Fibroblast of skin of scalp (primary cell): ENCODE measurements at places on chromosomes 6 and 20.
A peak's percentile ranks its signal among the peaks of the same experiment; 100 is the strongest.

GRCh38 chr20:11302436-11302835 is 615.3 kb upstream of the BTBD3 start:
- peak; percentile 33 for DNase-seq

DNA sequence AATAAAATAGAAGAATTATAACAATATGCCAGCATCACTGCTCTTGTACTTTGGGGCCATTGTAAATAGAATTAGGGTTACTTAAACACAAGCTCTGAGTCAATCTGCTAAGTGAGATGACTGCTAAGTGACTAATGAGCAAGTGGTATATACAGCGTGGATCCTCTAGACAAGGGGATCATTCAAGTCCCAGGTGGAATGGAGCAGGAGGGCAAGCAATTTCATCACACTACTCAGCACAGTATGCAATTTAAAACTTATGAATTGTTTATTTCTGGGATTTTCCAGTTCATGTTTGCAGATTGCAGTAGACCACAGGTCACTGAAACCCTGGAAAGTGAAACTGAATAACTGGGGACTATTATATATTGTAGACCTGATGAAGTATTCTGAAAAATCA is 235.3 kb downstream of the BTBD3 start:
- no peak for DNase-seq

GRCh38 chr6:125749865-125750691 is 646 bp downstream of the HEY2 start:
- DNase-seq: no peak

GRCh38 chr6:146177785-146178184 is 148.9 kb downstream of the GRM1 start:
- no peak for DNase-seq

DNA sequence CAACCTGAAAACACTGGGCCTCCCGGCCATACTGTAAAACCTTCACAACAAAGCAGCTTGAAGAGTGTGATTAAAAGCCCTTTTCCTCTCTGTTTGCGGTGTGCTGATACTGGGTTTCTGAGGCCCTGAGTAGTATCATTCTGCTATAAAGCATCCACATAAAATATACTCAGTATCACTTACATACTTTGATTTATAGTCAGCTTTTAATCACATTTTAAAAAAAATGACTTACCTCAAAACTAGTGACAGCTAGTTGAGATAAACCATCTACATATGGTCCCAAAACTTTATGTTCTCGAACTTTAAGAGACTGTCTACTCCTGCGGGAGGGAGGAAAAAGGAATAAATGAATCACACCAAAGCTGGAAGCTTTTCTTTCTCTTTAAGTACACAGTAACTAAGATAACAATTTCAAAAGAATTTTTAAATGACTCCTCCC is 135.7 kb downstream of the KIF13A start:
- peak; percentile 68 for DNase-seq

- no peak for DNase-seq
Measured at GRCh38 chr6:14877758-14878157, 368.1 kb upstream of the JARID2 start.

- no peak for DNase-seq
Measured at GRCh38 chr6:118999494-119000040, 64.6 kb upstream of the MCM9 start.

- DNase-seq: no peak
Measured at GRCh38 chr20:53792946-53793536, 199.4 kb upstream of the ZNF217 start.

- no peak for DNase-seq
Measured at GRCh38 chr6:117629119-117629660, 26.9 kb upstream of the GOPC start.

GRCh38 chr6:33926451-33926850 is 122.6 kb upstream of the MLN start:
- peak; percentile 11 for DNase-seq

GRCh38 chr6:39553860-39554802 is 171.1 kb downstream of the KIF6 start:
- peak; percentile 89 for DNase-seq

DNA sequence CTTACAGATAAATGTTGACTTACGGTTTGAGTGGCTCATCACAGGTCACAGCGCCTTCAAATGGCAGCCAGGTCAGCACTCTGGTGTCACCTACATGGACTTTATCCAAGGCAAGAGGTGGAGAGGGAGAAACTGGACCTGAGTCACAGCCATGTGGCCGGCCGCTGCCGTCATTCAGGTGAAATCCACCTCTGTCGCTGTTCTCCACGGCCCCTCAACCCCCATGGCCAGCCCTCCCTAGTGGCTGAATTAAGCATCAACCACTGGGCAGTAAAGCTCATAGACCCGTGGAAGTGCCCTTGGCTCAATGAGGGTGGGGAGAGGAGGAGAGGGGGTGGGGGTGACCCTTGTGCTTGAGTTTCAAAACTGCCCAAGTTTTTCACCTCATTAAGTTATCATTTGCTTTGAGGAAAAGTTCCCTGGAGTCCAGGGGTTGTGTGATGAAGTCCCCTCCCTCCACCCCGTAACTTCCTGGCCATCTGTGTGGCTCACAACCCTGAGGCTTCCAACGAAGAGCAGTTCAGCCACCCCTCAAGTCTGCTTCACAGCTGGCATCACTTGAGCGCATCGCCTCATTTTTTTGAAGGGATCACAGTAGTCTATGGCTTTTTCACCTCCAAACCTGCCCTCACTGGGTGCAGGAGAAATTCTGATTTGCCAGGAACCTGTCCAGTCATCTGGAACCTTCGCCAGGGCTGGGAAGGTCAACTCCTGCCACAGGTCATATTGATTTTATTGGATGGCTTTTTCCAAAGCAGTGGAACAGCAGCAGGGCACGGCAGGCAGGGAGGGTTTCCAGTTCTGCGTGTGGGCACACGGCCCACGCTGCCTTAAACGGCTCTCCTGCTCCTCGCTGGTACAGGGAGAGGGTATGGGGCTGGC is 43.5 kb upstream of the APCDD1L start:
- no peak for DNase-seq

DNA sequence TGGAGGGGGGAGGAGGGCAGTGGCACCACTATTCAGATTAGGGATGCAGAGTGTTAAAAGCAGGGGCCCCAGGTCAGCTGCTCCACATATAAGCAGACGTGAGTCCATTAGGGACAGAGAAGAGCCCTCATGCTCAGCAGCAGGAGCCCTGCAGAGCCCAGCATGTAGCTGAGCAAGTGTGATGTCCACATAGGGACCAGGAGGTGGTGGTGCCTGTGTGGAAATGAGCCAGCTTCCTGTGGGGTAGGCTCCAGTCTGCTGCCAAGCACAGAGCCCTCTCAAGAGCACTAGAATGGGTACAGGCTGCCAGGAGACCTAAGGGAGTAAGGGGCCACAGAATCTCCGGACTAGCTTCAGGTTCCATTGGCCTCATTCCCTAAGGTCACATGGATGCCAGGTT is 57.9 kb upstream of the MLN start:
- DNase-seq: no peak

GRCh38 chr6:149273318-149273717 is 44.2 kb upstream of the TAB2 start:
- no peak for DNase-seq

GRCh38 chr6:98946266-98946878 is 1.4 kb downstream of the FBXL4 start:
- DNase-seq: no peak

DNA sequence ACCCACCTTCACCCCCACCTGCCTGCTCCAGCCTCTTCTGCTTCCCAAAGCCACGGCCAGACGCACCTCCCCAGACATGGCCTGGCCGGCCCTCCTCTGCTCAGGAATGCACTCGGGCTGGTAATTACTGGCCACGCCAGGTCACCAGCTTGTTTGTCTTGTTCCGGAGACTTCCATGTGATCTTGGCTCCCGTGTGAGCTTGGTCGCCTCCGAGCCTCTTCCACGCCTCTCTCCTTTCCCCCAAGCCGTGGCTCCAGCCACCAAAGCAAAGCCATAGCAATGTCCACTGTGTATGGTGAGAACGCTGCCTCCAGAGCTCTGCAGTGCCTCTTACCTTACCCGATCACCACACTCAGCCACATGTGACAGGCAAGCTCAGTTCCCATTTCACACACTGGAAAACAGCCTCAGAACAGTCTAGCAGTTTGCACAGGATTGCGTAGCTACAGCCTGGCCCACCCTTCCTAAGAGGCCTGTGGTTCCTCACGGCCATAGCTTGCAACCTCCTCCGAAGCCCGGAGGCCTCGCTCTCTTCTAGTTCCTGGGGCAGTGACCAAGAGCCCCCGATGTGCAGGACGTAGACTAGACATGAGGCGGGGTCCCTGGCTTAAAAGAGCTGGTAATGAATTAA is 48.1 kb upstream of the AFDN start:
- no peak for DNase-seq

DNA sequence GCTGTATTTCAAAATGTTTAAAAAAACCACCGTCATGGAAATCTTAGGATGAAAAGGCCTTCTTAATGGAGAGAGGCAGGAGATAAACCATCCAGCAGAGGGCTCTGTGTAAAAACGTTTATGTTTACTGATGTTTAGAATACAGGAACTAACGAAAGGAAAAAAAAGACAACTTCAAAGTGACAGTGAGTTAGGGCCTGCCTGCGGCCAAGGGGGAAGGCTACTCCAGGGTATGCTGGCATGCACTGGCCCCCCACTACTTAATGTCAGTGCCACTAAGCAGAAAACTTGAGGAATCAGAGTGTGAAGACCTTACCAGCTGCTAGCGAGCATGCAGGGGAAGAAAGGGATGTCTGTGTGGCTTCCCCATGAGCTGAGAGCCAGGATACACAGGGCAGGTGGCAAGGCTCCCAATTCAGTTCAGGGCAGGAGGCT is 47.7 kb downstream of the AKAP7 start:
- peak; percentile 33 for DNase-seq
